B cell (primary cell): ENCODE measurements at places on chromosomes 11 and 22.

- H3K36me3 ChIP-seq, result no peaks in the 10 kb centered on the region
- DNase-seq, result no peak
- no peak overlapping the region for H3K4me3 ChIP-seq
- no peaks in the 10 kb centered on the region for H3K4me1 ChIP-seq
Observed at GRCh38 chr11:70540196-70540595, 141.9 kb downstream of the CTTN start.

- H3K4me3 ChIP-seq, result peak overlapping the region; percentile 92
- peaks cover 34% of the 10 kb centered on the region for H3K36me3 ChIP-seq
- peak overlapping the region; percentile 79 for H3K27ac ChIP-seq
- H3K4me1 ChIP-seq, result peaks cover 64% of the 10 kb centered on the region
- H3K27me3 ChIP-seq, result no peaks in the 10 kb centered on the region
- DNase-seq, result no peak
Observed at GRCh38 chr11:64876835-64877341, 1.5 kb downstream of the EHD1 start.

GRCh38 chr11:69923641-69924307 lies 104.6 kb upstream of the FGF3 start:
- no peak overlapping the region for H3K27ac ChIP-seq
- peaks cover 5% of the 10 kb centered on the region for H3K4me1 ChIP-seq
- no peaks in the 10 kb centered on the region for H3K27me3 ChIP-seq
- no peak overlapping the region for H3K4me3 ChIP-seq

- no peak overlapping the region for H3K27ac ChIP-seq
- no peaks in the 10 kb centered on the region for H3K36me3 ChIP-seq
- H3K27me3 ChIP-seq, result no peaks in the 10 kb centered on the region
Observed at GRCh38 chr22:50612528-50613221, 12.1 kb downstream of the MAPK8IP2 start.

- H3K4me3 ChIP-seq, result no peak overlapping the region
- peaks cover 6% of the 10 kb centered on the region for H3K27me3 ChIP-seq
- H3K27ac ChIP-seq, result no peak overlapping the region
- DNase-seq, result no peak
Observed at GRCh38 chr22:29143941-29144785, 61.5 kb upstream of the EMID1 start.

DNA sequence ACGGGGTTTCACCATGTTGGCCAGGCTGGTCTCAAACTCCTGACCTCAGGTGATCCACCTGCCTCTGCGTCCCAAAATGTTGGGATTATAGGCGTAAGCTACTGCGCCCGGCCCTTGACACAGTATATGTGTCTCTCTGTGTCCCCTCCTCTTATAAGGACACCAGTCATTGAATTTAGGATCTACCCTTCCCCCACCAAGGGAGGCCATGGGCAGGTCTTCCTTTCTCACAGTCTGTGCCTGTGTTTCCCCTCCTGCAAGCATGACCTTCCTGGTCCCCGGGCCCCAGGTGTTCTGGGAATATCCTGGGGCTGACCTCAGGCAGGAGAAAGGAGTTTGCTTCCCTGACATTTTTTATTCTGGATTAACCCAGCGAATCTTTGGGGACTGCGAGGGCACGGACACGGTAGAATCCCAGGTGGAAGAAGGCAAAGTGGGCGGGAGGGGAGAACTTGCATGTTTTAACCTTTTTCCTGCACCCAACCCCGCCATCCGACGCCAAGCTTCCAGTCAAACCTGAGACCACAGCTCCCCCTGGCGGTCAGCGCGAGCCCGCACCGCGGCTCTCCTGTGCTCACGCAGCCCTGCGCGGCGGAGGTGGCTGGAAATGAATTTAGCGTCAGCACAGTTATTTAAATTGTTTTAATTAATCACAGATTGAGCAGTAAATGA lies 42.1 kb upstream of the ISX start:
- H3K27me3 ChIP-seq, result no peaks in the 10 kb centered on the region
- H3K4me3 ChIP-seq, result no peak overlapping the region
- no peak overlapping the region for H3K27ac ChIP-seq
- DNase-seq, result peak; percentile 66

GRCh38 chr22:47154621-47155081 lies 392.2 kb downstream of the TBC1D22A start:
- H3K4me3 ChIP-seq, result no peak overlapping the region
- no peak overlapping the region for H3K27ac ChIP-seq
- DNase-seq, result no peak
- H3K4me1 ChIP-seq, result no peaks in the 10 kb centered on the region
- peaks cover 4% of the 10 kb centered on the region for H3K36me3 ChIP-seq
- no peaks in the 10 kb centered on the region for H3K27me3 ChIP-seq

DNA sequence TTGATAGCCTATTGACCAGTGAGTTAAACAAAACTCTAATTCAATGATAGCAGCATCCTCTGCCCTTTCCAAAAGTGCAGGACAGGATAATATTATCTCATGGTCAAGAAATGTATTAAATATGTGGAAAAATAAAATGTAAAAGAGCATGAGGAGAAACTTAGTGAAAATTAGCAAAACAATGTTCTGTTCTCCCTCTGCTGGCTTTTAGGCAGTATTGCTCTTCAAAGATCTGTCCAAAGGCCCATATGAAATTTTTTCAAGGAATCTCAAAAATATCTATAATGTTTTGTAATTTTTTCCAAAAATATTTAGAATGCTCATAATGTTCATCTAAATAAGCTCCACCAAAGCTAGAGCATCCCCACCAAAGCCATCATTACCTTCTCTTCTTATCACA lies 8.3 kb upstream of the ARL14EP start:
- H3K4me1 ChIP-seq, result no peaks in the 10 kb centered on the region
- no peaks in the 10 kb centered on the region for H3K36me3 ChIP-seq
- H3K4me3 ChIP-seq, result no peak overlapping the region
- no peak overlapping the region for H3K27ac ChIP-seq
- DNase-seq, result no peak

- H3K4me3 ChIP-seq, result no peak overlapping the region
- no peaks in the 10 kb centered on the region for H3K27me3 ChIP-seq
- H3K4me1 ChIP-seq, result no peaks in the 10 kb centered on the region
- H3K27ac ChIP-seq, result no peak overlapping the region
- no peak for DNase-seq
- H3K36me3 ChIP-seq, result no peaks in the 10 kb centered on the region
Observed at GRCh38 chr11:16789560-16790485, 51.4 kb downstream of the C11orf58 start.

- no peaks in the 10 kb centered on the region for H3K36me3 ChIP-seq
- H3K4me3 ChIP-seq, result no peak overlapping the region
- DNase-seq, result no peak
- no peaks in the 10 kb centered on the region for H3K27me3 ChIP-seq
- no peaks in the 10 kb centered on the region for H3K4me1 ChIP-seq
- no peak overlapping the region for H3K27ac ChIP-seq
Observed at GRCh38 chr11:32131321-32131720, 40.4 kb downstream of the RCN1 start.

GRCh38 chr11:130282111-130282510 lies 32.6 kb downstream of the ZBTB44 start:
- DNase-seq, result no peak
- no peak overlapping the region for H3K4me3 ChIP-seq
- no peaks in the 10 kb centered on the region for H3K36me3 ChIP-seq
- H3K27me3 ChIP-seq, result no peaks in the 10 kb centered on the region

DNA sequence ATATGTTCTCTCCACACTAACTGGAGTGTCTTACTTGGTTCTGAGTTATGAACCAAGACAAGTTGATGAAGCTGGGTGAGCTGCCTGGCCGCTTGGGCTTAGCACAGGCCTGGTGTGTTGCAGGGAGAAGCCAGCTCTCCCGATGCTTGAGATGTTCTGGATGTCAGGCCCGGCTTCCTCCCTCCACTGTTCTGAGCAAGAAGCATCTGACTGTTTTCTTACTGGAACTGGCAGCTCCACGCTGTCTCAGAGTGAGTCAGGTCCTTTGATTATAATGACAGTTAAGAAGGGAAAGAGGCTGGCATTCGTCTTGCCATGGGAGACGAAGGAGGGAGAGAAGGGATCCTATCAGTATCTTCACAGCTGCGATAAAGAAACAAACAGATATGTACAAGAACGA lies 46.5 kb upstream of the CRTAM start:
- no peaks in the 10 kb centered on the region for H3K36me3 ChIP-seq
- H3K27ac ChIP-seq, result no peak overlapping the region
- no peak for DNase-seq
- H3K27me3 ChIP-seq, result no peaks in the 10 kb centered on the region
- H3K4me3 ChIP-seq, result no peak overlapping the region

GRCh38 chr11:64040684-64041322 lies 5.1 kb downstream of the FLRT1 start:
- H3K27me3 ChIP-seq, result no peaks in the 10 kb centered on the region
- H3K4me3 ChIP-seq, result no peak overlapping the region
- no peaks in the 10 kb centered on the region for H3K36me3 ChIP-seq
- H3K27ac ChIP-seq, result no peak overlapping the region

DNA sequence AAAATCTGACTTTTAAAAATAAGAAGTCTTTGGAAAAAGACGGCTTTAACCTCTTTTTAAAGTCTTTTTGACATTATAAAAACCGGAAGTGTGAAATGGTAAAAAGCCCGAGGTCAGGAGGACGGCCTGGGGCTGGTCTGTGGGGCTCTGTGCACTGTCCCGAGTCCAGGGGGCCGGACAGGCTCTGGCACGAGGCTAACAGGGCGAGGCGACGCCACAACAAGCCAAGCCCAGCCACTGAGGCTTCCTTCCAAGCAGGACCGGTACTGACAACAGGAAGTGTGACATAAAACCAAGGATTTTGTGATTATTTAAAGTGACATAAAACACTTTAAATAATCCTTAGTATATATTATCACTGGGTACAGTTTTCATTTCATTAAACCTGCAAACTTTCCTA lies 39.2 kb downstream of the BRD1 start:
- no peak overlapping the region for H3K27ac ChIP-seq
- H3K36me3 ChIP-seq, result peaks cover 14% of the 10 kb centered on the region
- peaks cover 4% of the 10 kb centered on the region for H3K4me1 ChIP-seq
- no peaks in the 10 kb centered on the region for H3K27me3 ChIP-seq
- H3K4me3 ChIP-seq, result no peak overlapping the region

DNA sequence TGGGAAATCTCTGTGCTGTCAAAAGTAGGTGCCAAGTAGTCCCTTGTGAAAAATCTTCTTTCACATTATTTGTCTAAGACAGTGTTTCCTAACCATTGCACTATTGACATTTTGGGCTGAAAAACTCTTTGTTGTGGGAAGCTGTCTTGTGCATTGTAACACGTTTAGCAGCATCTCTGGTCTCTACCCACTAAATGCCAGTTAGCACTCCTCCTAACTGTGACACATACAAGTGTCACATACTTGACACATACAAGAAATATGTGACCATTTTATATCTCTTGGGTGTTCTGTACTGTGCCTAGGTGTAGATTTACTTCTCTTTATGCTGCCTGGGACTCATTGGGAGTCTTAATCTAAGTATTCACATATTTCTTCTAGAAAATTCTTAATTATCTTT lies 57.8 kb downstream of the NXPE1 start:
- H3K27ac ChIP-seq, result no peak overlapping the region
- no peak for DNase-seq
- H3K27me3 ChIP-seq, result no peaks in the 10 kb centered on the region
- no peak overlapping the region for H3K4me3 ChIP-seq
- no peaks in the 10 kb centered on the region for H3K4me1 ChIP-seq
